ENCODE measurements at places on chromosomes 5 and 9.
A peak's percentile ranks its signal among the peaks of the same experiment; 100 is the strongest.

DNA sequence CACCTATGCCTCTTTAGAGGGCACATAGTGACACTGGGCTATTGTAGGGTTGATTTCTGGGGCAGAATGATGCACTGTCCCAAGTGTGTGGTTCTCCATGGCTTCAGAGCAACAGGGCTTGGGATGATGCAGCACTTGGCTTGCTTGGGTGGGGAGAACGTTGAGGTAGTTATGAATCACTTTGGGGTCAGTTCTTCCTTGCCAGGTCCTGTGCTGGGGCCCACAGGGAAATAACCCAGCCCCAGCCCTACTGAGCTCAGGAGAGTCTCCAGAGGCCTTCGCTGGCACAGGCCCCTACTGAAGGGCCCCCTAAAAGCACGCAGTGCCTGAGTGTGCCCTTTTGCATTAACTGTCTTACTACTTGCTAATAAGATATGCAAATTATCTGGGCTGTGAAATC lies 24.2 kb downstream of the JADE2 start:
- DNase-seq, result no peak

- no peak for DNase-seq
Measured at GRCh38 chr9:112838342-112838741, 52.3 kb downstream of the SLC46A2 start.

- peak; percentile 58 for DNase-seq
Measured at GRCh38 chr9:13750061-13750460, 470.6 kb upstream of the MPDZ start.

DNA sequence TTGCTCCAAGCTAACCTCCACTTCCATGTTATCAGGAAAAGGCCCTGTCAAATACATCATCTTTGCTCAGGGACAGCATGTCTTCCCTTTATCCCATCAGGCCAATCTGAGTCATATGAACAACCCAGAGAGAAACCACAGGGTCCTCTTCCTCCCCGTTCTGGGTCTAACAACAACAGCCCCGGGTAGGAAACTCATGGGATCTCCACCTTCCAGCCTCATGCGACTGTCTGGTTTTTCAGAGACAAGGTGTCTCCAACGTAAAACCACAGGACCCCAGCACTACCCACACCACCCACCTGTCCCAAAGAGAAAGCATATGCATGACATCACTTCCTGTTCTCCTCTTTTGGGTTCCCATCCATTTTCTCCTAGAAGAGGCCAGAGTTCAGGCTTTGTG lies 217.9 kb downstream of the ENC1 start:
- DNase-seq, result no peak

GRCh38 chr9:134492721-134493460 lies 148.7 kb upstream of the COL5A1 start:
- no peak for DNase-seq

- DNase-seq, result no peak
Measured at GRCh38 chr5:83433891-83434290, 37.7 kb upstream of the VCAN start.

DNA sequence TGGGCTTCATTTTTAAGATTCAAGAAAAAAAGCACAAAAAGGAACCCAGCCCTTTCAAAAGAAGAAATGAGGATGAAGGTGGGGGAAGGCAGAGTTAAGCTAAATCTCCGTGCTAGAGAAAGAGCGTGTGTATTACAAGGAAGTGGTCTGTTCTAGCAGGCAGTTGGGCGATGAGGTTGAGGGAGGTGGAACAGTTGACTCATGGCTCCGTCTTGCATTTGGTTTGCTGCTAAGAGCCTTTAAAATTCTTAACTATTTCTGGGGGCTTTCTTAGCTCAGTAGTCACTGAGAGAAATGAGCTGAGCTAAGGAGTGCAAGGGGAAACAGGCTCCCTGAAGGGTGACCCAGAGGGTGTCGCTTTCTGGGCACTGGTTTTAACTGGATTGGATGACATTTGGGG lies 117.4 kb downstream of the GCNT1 start:
- no peak for DNase-seq

Measured in NCI-H748 treated with DMSO at 0.1 percent for 48 hours (cell line).